ENCODE measurements at places on chromosomes 7 and 10. TPM values are rescaled to one million over a fixed set of nuclear protein-coding genes. Genes with fewer than 3 reads are reported as not detected.

CALHM1 gene
- 0.07 TPM for total RNA-seq

- no peak overlapping the region for H3K4me3 ChIP-seq
- DNase-seq: no peak
- H3K4me1 ChIP-seq: no peaks in the 10 kb centered on the region
- H3K27ac ChIP-seq: no peak overlapping the region
- H3K36me3 ChIP-seq: no peaks in the 10 kb centered on the region
- H3K27me3 ChIP-seq: no peaks in the 10 kb centered on the region
Measured at GRCh38 chr7:157809863-157810851, 473.4 kb downstream of the DNAJB6 start.

- no peaks in the 10 kb centered on the region for H3K27me3 ChIP-seq
- DNase-seq: no peak
- no peaks in the 10 kb centered on the region for H3K4me1 ChIP-seq
- H3K27ac ChIP-seq: no peak overlapping the region
- no peak overlapping the region for H3K4me3 ChIP-seq
Measured at GRCh38 chr10:59375990-59376389, 13.6 kb upstream of the FAM13C start.

- no peaks in the 10 kb centered on the region for H3K4me1 ChIP-seq
- H3K27me3 ChIP-seq: no peaks in the 10 kb centered on the region
- no peak overlapping the region for H3K27ac ChIP-seq
- no peak overlapping the region for H3K4me3 ChIP-seq
Measured at GRCh38 chr10:113979409-113979808, 64.3 kb upstream of the ADRB1 start.

DNA sequence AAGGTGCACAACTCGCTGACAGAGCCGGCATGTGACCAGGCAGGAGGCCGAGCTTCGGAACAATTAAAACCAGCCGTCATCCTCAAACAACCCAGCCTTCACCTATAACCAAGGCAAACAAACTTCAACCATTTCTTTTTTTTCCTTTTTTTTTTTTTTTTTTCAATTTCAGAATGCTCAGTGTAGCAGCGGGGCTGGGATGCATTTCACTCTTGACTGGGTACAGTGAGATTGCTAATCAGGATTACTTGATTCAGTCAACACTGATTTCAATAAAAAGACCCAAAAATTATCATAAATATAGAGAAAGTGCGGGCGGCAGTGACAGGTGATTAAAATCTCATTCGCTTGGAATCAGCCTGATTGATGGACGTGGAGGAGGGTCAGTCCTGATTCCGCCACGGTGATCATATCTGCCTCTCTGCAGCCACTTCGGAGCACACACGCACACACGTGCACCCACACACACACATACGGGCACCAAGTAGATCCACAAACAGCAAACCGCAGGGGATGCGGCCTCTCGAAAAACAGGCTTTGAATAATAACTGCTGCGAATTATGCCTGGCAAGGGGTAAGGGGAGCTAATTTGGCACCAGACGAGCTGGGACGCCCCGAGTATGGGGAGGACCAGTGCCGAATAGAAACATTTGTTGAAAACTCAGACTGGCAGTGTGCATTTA is 31.2 kb downstream of the EBF3 start:
- H3K27ac ChIP-seq: no peak overlapping the region
- no peaks in the 10 kb centered on the region for H3K4me1 ChIP-seq
- no peak overlapping the region for H3K4me3 ChIP-seq
- no peak for DNase-seq
- H3K27me3 ChIP-seq: no peaks in the 10 kb centered on the region

- H3K4me1 ChIP-seq: no peaks in the 10 kb centered on the region
- H3K4me3 ChIP-seq: no peak overlapping the region
- H3K36me3 ChIP-seq: peaks cover 5% of the 10 kb centered on the region
Measured at GRCh38 chr10:191703-192518, 56.7 kb downstream of the ZMYND11 start.

DNA sequence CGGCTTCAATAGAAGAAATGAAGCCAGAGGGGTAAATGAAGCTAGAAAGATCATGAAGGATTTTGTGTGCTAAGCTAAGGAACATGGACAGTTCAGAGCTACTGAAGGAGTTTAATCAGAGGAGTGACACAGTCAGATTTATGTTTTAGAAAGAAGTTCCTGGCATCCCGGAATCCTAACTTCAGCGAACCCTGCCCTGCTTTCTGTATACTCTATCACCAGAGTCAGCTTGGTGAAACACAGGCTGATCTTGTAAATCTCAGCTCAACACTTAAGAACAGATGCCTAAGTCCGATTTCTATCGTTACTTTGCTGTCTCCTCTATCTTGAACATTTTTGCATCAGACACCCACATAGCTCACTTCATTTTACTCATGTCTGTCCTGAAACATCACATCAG is 9.1 kb downstream of the AHR start:
- no peaks in the 10 kb centered on the region for H3K36me3 ChIP-seq
- H3K27me3 ChIP-seq: no peaks in the 10 kb centered on the region
- no peak overlapping the region for H3K4me3 ChIP-seq
- DNase-seq: no peak

DNA sequence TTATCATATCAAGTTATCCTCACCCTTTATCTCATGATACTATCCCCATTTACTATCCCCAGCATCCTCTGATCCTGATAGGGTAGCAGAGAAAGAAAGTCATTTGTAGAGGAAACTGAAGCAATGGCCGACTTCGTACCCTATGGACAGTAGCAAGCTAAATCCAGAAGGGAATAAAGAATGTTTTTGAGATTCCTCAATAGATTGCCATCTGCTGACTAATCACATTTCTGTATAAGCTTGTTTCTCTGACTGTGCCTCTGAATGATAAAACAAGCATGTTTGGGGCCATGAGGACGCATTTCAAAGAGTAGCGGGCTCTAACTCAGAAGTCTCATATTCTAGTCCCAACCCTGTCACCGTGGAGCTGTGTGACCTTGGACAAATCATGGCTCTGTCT is 13.2 kb upstream of the FAM107B start:
- no peaks in the 10 kb centered on the region for H3K4me1 ChIP-seq
- H3K36me3 ChIP-seq: no peaks in the 10 kb centered on the region
- DNase-seq: no peak
- H3K27me3 ChIP-seq: peaks cover 3% of the 10 kb centered on the region
- no peak overlapping the region for H3K4me3 ChIP-seq

DNA sequence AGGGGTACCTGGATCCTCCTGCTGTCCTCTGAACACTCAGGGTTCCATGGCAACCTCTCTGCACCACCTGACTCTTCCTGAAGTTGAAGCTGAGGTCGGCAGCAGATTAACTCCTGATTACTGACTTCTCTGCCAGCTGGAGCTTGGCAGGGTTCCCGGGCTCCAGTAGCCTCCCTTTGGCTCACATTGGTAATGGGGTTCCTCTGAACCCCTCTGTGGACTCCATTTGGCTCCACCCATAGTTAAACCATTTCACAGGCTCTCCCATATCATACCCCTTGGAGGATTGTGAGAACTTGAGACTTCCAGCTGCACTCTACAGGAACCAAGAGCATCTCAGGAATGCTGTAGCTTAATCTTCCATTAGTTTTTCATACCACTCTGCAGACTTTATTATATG is 292.5 kb downstream of the HDAC9 start:
- H3K36me3 ChIP-seq: no peaks in the 10 kb centered on the region
- H3K27ac ChIP-seq: no peak overlapping the region
- H3K4me3 ChIP-seq: no peak overlapping the region

- no peak overlapping the region for H3K4me3 ChIP-seq
- peaks cover 48% of the 10 kb centered on the region for H3K27me3 ChIP-seq
- H3K4me1 ChIP-seq: peaks cover 16% of the 10 kb centered on the region
- H3K36me3 ChIP-seq: no peaks in the 10 kb centered on the region
- H3K27ac ChIP-seq: peak overlapping the region; percentile 69
Measured at GRCh38 chr7:7706556-7707172, 11.7 kb downstream of the RPA3 start.

- H3K27me3 ChIP-seq: no peaks in the 10 kb centered on the region
- H3K4me1 ChIP-seq: no peaks in the 10 kb centered on the region
- DNase-seq: no peak
- H3K36me3 ChIP-seq: no peaks in the 10 kb centered on the region
- no peak overlapping the region for H3K4me3 ChIP-seq
- H3K27ac ChIP-seq: no peak overlapping the region
Measured at GRCh38 chr7:24498439-24498838, 74.8 kb upstream of the PALS2 start.
